Umbilical cord (tissue), 2 donors: ENCODE measurements at places on chromosomes 3 and 15.

- no peak for DNase-seq
These were observed 128.9 kb downstream of the TFG start for GRCh38 chr3:100838157-100838556.

DNA sequence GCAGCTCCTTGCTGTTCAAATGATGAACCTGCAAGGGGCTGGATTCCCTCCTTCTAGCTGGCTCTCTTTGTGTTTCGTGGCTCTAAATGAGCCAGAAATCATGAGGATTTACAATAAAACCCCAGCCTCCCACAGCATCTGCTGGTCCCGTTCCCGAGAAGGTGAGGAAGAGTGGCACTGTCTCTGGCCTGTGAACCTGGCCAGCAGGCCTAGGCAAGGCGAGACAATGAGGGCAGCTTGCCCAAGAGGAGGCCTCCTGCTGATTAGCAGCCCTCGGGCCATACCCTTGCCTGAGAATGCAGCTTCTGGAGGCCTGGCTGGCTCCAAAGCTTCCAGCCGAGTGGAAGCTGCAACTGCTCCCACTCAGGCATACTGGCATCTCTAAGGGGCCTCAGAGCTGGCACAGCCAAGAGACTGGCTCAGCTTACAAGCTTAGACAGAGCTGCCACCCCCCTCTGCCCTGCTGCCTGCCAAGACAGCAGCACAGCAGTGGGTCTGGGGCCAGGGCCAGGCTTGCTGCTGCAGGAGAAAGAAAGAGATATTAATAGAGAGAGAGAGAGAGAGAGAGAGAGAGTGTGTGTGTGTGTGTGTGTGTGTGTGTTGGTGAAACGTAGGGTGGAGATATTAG is 76.5 kb downstream of the HMG20A start:
- DNase-seq = peak; percentile 85

DNA sequence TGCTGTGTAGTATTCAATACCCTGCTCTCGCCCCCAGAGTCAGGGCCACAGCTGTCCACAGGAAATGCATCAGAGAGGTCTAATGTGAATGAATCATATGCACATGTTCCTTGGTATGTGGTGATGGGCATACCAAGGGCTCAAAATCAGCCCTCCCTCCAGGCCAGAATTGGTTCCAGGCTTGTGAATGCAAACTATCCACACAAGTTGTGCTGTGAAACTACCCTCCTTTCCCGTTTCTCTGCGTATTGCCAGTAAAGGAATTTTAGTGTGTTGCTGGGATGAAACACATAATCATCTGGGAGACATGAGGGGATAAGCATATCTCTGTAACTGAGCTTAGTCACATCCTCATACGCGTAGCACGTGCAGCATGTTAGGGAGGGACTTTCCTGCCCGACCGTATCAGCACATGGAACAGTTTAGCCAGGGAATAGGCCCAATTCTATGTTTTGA is 9.2 kb upstream of the MME start:
- peak; percentile 96 for DNase-seq

- no peak for DNase-seq
These were observed 93.7 kb downstream of the FRMD4B start for GRCh38 chr3:69292185-69292584.

DNA sequence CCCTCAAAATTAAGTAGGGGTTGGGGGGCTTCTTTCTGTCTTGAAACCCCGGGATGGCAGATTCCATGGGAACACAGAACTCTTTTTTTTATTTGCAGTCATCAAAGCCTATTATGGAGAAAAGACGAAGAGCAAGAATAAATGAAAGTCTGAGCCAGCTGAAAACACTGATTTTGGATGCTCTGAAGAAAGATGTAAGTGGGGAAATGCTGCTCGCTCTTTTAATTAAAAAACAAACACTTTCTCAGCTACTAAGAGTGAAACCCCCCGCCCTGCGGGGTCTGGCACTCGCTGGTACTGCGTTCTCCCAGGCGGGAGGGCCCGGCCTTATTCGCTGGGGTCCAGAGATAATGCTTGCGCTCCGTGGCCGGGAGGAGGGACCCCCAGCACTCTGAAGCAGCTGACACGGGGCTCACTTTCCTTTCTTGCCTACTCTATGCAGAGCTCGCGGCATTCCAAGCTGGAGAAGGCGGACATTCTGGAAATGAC is 615 bp downstream of the HES1 start:
- peak; percentile 39 for DNase-seq
